ENCODE measurements at places on chromosomes 12 and 14.

DNA sequence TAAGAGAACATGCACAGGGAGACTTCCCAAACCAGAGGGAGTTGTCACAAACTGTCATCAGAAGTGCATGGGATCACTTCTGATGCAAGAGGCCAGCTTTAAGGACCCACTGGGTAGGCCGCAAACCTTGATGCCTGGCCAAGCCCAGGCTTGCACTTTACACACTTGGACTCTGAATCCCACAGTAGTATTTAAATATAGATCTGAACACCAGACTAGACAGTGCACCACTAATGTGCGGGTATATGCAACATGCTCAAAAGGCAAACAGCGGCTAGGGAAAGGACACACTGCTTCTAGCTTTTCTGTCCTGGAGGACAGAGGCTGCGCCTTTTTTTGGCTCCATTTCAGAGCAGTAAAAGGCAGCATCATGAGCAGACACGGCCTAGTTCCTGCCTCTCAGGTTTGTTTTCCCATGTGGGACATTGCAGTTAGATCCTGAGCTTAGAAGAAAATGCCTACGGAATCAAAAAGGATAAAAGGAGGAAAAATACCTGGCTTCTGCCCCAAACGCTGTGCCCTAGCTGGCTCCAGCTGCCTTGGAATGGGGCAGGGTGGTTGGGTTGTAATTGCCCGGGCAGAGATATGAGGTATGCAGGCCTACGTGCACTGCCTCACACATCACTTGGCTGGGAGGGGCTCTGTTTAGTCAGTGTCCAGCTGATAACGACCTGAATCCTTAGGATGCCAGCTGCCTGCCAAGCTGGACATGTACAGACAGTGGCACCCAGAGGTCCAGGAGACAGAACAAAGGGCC, 84.5 kb upstream of the EGLN3 start:
- no peak for DNase-seq

DNA sequence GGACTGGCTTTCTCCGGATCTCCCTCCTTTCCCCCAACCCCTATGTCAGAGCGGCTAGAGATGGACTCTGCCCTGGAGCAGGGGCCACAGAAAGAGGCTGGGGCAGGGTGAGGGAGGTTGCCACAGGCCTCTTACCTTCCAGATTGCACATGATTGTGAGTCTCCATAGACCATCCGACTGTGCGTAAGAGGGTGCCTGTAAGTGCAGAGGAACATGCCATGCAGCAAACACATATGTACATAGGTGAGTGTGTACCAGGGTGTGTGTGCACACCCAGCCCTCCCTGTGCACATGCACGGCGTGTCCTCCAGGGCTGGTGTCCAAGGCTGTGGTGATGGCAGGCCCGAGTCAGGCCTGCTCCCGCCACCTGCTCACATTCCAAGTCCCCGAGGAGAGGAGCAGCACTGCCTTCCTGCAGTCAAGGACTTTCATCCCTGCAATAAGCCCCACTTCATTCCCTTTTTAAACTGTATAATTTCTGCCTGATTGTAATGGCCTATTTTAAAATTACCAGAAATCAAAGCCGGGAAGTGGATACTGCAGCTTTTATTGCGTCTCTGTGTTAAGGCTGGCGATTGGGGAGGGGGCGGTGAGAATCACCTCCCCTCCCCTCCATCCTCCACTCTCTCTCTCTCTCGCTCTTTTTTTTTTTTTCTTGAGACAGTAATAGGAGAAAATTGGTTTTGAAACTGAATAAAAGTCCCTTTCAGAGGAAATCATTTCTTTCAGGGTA, 28.5 kb downstream of the FAM222A start:
- DNase-seq = no peak

- no peak for DNase-seq
Observed at GRCh38 chr14:74875941-74876913, at the start of gene PROX2. TSS of gene PROX2 (minus strand) at chr14:74876145. CDS start at chr14:74863834, 12,311 bp downstream.

DNA sequence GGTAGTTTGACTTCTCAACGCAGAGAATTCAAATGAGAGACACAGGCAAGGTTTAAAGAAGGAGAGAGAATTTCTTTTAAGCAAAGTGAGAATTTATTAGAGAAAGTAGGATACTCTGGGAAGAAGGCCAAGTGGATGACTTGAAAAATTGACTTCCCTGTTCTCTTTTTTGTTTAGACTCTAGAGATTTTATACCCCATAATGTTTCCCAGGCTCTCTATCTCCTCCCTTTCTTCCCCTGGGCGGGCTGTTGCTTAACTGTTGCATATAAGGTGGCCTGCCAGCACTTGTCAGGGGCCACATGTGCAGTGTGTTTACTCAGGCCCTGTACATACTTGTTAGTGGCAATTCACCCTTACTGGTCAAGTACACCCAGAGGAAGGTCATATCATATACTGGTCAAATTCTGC, 403.7 kb downstream of the SLC6A15 start:
- DNase-seq = no peak

- no peak for DNase-seq
Observed at GRCh38 chr12:64694130-64695040, 64.8 kb downstream of the GNS start.

- DNase-seq = no peak
Observed at GRCh38 chr14:85604021-85604420, 74.1 kb downstream of the FLRT2 start.

DNA sequence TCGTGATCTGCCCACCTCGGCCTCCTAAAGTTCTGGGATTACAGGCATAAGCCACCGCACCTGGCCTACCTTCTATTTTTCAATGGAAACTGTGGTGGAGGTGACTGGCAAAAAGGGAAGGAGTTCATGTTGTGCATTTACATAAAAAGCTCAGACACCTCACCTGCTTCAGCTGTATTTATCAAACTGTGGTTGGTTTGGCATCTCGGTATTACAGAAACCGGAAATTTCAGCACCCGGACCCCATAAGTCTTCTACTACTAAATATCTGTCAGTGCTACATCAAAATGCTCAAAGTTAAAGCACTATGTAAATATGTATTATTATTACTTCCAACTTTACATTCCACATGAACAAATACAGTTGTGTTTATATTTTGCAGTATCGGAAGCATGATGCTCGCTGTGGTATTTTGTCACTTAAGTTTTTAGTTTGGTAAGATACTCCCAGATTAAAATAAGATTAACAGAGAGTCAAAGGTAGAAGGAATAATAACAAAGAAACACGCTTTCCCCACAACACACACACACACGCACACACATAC, 95.4 kb downstream of the ITPR2 start:
- DNase-seq = no peak

DNA sequence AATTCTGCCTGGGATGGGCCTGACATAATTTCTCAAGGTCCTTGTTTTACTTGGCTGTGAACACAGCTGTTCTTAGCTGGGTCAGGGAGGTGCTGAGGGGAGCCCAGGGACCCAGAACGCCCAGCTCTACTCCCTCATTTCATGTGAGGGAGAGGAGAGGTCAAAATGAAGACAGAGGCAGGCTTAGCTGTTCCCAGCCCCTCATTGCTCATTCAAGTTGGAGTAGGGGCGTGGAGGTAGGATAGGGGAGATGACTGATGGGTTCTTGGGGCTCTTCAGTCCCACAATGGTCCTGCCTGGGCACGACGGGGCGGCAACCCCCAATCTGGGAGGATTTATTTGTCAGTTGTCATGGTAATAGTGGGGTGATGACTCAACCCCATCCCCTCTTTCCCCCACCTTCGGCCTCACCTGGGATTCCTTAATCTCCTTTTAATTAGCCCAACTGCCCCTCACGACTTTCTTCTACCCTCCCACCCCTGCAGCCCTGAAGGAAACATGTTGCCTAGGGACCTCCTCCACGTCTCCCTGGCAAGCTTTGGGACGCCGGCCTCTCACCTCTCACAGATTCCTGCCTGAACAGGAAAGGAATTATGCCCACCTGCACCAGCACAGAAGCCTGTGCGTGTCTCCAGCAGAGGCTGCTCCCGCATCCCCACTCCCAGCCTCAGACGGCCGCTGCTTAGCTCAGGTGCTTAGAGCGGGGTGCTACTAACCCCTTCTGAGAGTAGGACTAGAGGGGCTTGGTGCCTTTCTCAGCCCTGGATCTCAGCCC, 10.2 kb downstream of the SPRYD3 start:
- DNase-seq = no peak
